ENCODE measurements at places on chromosomes 12 and 14.

- no peak for DNase-seq
Observed at GRCh38 chr14:87999277-87999676, 5.7 kb upstream of the GPR65 start.

DNA sequence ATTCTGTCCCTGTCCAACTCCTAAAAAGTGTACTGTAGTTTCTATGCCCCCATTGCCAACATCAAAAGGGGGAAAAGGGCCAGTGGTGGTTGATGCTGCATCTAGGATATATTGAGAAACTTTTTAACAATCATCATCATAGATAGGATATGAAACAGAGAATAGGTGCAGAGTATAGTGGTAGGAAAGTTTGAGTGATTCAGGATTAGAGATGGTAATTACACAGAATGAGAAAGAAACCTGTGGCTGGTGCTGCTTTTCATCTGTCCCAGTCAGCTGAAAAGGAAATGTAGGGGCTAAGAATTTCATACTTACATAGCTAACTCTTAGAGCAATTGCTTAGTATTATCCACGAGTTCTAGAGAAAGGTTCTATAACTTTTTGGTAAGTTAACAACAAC lies 67.6 kb downstream of the GTF2A1 start:
- no peak for DNase-seq

- DNase-seq = peak; percentile 58
Observed at GRCh38 chr14:50067723-50068495, 48.5 kb downstream of the VCPKMT start.

- no peak for DNase-seq
Observed at GRCh38 chr12:4564818-4565217, 2.8 kb downstream of the DYRK4 start.

GRCh38 chr12:125381373-125381772 lies 316.1 kb downstream of the AACS start:
- no peak for DNase-seq

GRCh38 chr12:52848661-52849255 lies at the start of gene KRT78:
TSS of gene KRT78 (minus strand) at chr12:52848994. CDS start at chr12:52848930, 64 bp downstream.
- no peak for DNase-seq

- DNase-seq = no peak
Observed at GRCh38 chr12:99392091-99392850, 255.3 kb upstream of the GARIN6 start.

- no peak for DNase-seq
Observed at GRCh38 chr12:12185414-12185813, 81.4 kb downstream of the LRP6 start.

- no peak for DNase-seq
Observed at GRCh38 chr12:1864867-1865266, 44.5 kb downstream of the LRTM2 start.

DNA sequence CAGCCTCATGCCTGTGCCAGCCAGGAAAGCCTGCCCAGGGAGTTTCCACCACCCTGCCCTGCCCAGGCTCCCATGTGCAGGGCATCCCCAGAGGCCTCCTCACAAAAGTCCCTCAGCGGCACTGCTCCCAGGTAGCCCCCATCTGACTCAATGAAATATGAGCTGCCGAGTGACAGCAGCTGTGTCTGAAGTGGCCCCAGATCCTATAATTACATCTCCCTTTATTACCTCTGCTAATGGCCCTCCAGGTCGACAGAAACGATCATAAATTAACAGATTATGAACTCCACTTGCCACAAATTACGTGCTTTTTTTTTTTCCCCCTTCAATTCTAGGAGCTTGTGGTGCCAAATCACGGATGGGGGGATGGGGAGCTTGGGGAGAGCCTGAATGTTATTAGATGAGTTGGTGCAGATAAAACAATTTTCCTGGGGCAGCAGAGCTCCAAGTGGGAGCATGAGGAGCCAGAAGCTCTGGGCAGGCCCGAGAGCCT lies 110.4 kb downstream of the ESRRB start:
- no peak for DNase-seq

- no peak for DNase-seq
Observed at GRCh38 chr14:34120185-34120977, 169.5 kb upstream of the EGLN3 start.

DNA sequence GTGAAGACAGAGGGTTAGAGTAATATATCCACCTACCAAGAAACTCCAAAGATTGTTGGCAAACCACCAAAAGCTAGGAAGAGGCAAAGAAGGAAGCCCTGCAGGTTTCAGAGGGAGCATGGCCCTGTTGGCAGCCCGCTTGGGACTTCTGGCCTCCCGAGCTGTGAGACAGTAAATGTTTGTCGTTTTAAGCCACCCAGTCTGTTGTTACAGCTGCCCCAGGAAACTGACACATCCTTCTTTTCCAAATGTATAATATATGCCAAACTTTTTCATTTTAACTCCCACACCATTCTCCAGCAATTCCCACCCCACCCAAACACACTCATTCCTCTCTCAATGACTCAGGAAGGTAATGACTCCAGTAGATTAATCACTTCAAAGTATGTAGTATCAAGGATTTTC lies 74.0 kb downstream of the RPS29 start:
- peak; percentile 85 for DNase-seq

DNA sequence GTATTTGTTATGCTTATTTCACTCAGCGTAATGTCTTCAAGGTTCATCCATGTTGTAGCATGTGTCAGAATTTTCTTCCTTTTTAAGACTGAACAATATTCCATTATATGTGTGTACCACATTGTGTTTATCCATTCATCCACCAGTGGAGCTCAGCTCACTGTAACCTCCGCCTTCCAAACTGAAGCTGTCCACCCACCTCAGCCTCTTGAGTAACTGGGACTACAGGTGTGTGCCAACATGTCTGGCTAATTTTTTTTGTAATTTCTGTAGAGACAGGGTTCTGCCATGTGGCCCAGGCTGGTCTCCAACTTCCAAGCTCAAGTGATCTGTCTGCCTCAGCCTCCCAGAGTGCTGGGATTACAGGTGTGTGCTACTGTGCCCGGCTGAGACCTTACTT lies 21.1 kb downstream of the CCDC77 start:
- DNase-seq = no peak

DNA sequence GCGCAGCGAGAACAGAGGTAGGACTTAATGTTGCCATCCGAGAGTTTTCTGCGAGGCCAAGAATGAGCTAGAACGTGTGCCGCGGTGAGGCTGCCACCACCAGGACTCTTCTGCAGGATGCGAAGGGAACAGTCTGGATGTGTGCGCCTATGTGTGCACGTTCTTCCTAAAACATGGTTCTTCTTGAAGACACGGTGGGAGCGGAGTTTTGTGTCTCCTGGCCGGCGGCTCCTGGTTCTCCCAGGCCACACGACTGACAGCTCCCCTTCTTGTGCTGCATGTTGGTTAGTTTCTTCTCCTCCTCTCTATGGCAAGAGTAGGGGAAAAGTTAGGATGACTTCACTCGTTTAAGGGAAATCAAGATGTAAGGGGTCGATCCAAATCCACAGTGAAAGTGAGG lies 56.2 kb upstream of the CORO1C start:
- DNase-seq = no peak

- peak; percentile 69 for DNase-seq
Observed at GRCh38 chr12:116703214-116703795, 34.6 kb downstream of the SPRING1 start.

- no peak for DNase-seq
Observed at GRCh38 chr12:94732367-94732990, 82.1 kb upstream of the TMCC3 start.

GRCh38 chr12:31896514-31897039 lies 62.6 kb upstream of the RESF1 start:
- no peak for DNase-seq

DNA sequence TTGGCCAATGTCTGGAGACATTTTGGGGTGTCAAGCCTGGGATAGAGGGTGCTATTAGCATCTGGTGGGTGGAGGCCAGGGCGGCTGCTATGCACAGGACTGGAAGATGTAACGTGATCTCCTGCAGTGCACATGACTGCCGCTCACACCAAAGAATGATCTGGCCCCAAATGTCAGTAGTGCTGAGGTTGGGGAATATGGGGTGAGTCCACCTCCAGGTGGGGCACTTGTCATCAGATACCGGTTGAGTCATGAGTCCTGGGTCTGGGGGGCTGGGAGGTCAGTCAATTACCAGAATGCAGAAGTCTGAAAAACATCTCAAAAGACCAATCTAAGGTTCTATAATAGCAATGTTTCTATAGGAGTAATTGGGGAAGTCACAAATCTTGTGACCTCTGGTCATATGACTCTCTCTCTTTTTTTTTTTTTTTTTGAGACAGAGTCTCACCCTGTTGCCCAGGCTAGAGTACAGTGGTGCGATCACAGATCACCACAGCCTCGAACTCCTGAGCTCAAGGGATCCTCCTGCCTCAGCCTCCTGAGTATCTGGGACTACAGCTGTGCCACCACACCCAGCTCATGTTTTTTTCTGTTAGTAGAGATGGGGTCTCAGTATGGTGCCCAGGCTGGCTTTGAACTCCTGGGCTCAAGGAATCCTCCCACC lies 6.0 kb upstream of the SDSL start:
- DNase-seq = peak; percentile 37
